Hypothalamus (tissue), 51 donors: ENCODE measurements at places on chromosomes 16 and 17.

- no peak for DNase-seq
Measured at GRCh38 chr17:31068291-31068690, 26.5 kb upstream of the NF1 start.

- no peak for DNase-seq
Measured at GRCh38 chr17:65553009-65553645, 8.3 kb downstream of the AXIN2 start.

- DNase-seq: no peak
Measured at GRCh38 chr17:41116297-41116696, 1.9 kb downstream of the KRTAP4-11 start.

DNA sequence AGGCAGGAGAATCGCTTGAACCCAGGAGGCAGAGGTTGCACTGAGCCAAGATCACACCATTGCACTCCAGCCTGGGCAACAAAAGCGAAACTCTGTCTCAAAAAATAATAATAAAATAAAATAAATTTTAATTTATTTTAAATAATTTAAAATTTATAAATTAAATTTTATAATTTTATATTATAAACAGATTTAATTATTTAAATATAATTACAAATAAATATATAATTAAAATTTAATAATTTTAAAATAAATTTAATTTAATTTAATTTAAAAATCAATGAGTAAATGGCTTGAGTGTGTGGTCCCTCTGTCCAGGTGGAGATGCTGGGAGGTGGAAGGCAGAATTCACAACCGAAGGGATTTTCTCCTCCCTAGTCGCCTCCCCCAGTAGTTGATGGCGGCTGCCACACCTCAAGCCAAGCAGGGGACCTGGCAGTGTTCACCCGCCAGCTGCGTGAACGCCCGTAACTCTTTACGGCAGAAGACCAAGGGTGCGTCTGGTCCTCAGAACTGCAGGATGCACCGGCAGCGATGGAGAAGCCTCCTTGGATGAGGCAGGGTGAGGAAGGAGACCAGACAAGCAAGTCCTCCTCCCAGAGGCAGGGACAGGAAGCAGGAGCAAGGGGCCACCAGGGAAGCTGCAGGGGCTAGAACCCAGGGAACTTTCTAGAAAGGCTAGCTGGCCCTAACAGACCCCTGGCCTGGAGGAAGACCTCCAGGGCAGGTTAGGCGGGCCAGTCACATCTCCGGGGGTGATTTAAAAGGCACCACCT is 22.9 kb upstream of the KRT17 start:
- DNase-seq: no peak

- no peak for DNase-seq
Measured at GRCh38 chr17:58541249-58541648, 26.8 kb upstream of the MTMR4 start.

- no peak for DNase-seq
Measured at GRCh38 chr17:61393904-61394629, 5.6 kb upstream of the TBX2 start.

DNA sequence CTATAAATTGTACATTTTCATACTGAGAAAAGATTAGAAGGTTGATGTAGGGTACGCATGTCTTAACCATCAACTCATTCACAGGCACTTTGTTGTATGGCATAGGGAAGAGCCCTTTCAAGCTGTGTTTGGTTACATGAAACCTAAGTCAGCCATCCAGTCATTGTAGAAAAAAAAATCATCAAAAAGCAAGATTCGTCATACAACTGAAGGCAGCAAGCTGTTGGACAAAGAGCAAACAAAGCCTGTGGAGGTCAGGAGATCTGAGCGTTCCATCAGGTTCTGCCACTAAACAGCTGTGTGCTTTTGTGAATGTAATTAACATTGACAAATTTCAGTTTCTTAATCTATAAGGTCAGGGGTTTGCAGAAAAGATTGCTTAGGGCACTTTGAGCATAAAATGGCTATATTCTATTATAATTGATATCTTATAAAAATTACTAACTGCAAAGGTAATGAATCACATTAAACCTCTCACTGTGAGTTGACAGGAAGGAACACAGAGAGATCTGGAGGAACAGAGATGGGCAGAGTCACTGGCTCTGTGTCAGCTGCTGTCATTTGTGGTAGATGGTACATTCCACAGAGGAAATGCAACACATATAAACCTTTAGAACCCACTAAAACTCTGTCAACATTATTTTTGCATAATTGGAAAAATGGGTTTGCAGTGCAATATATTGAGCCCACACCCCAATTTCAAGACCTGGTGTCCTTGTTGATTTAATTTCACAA is 66.3 kb upstream of the MYOCD start:
- no peak for DNase-seq

GRCh38 chr17:37744633-37744927 is 279 bp downstream of the HNF1B start:
- no peak for DNase-seq

DNA sequence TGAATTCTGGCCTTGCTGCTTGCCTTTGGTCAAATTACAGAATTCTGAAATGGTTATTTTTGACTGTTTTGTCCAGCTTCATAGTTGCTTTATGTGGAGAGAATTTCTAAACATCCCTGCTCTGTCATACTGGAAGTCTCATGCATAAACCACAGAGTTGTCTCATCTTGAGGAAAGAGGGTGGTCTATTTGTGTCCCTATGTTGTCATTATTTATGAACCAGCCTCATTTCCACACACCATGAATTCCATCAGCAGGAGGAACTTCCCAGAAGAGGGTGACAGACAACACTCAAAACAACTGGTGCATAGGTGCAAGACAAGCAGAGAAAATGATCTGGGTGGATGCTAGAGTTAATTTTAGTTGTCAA is 525.8 kb upstream of the GOT2 start:
- no peak for DNase-seq

- no peak for DNase-seq
Measured at GRCh38 chr17:8015957-8016631, 13.7 kb downstream of the GUCY2D start.

DNA sequence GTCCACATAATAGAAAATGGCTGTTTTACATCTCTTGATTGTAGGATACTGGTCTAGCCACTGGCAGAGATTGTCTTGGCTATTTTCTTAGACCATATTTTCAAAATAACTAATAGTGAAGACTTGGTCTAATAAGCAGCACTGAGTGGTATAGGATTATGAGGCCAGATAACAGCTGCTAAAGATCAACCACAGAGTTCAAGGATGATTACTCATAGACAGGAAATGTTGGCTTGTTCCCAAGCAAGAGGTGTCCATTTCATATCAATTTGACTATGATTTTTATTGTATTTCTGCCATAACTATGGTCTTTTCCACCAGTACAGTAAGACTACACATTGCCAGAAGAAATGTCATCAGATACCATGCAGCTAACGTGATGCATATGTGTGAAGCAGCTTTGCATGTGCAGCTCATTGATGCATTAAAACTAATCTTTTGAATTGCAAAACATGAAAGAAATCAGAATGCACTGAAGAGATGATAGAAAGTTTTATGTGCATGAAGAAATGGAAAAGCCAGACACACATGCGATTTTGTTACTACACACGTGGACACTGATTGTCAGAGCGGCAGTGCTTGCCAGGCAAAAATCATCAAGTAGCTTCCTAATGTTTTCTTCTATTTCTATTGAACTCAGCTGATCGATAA is 693.3 kb downstream of the CDH11 start:
- no peak for DNase-seq

DNA sequence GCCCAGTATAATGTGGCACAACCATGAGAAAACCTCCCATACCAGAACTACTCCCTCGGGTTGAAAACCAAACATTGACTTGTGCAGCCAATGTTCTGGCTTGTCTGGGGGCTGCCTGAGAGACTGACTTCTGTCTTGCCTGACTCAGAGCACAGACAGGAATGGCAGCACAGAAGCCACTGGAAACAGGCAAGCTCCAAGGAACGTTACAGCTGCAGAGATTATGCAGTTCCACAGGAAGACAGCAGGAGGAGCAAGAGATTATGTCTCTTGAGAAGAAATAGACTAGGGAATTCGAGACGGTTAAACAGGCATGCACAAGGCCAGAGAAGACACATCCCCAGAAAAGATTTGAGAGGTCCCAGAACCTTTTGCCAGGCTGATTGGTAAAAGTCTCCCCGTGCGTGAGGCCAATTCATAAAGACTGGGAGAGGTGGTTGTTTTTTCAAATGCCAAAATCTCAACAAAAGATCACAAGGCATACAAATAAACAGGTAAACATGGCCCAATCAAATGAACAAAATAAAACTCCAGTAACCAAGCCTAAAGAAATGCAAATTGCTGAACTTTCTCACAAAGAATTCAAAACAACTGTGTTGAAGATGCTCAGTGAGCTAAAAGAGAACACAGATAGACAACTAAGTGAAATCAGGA is 90.6 kb upstream of the CDH5 start:
- no peak for DNase-seq

- DNase-seq: no peak
Measured at GRCh38 chr17:57404073-57404472, 147.8 kb downstream of the MSI2 start.
